ENCODE measurements at places on chromosomes 6 and 20.

GRCh38 chr6:3357678-3358077, 98.9 kb downstream of the PSMG4 start:
- DNase-seq, result no peak

GRCh38 chr20:39943336-39943735, 745.7 kb downstream of the MAFB start:
- DNase-seq, result no peak

- no peak for DNase-seq
These were observed 28.6 kb upstream of the ARFGEF2 start for GRCh38 chr20:48892891-48893290.

GRCh38 chr20:48754292-48754691, 73.5 kb downstream of the PREX1 start:
- no peak for DNase-seq

DNA sequence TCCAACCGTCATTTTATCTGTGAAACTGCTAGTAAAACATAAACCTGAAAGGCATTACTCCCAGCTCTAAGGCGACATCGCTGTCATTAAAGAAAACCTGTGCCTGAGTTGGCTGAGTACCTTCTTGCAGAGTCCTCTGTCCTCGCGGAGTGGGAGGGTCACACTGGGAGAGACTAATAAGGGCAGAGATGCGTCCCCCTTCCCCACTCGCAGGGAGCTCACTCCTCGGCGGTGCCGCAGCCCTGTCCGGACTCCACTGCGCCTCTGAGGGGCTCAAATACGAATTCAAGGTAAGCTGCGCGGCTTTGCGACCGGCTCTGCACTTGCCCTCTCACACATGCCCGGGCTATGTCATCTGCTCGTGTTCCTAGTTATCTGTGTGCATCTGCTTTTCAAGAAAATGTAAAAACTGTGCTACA, at the start of gene COL19A1:
TSS of gene COL19A1 (plus strand) at position 206 of the 419 bp plus-strand sequence. CDS start 13,012 bp downstream, outside the sequence.
- peak; percentile 14 for DNase-seq

DNA sequence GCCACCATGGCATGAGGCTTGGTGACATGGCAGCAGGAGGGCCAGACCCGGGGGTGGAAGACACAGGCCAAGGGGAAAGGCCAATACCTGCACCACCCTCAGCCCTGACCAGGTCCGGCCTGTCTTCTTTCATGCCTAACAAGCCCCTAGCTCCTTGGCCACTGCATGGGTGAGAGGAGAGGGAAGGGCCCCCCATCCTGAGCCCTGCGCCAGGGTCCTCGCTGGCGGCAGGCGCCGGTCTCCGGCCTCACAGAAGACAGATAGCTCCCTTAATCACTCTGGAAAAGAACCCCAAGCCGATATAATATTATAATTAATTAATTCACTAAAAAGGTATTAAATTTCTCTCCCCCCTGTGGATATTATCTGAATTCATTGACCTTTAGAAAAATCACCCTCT, 41.4 kb downstream of the MDFI start:
- no peak for DNase-seq

DNA sequence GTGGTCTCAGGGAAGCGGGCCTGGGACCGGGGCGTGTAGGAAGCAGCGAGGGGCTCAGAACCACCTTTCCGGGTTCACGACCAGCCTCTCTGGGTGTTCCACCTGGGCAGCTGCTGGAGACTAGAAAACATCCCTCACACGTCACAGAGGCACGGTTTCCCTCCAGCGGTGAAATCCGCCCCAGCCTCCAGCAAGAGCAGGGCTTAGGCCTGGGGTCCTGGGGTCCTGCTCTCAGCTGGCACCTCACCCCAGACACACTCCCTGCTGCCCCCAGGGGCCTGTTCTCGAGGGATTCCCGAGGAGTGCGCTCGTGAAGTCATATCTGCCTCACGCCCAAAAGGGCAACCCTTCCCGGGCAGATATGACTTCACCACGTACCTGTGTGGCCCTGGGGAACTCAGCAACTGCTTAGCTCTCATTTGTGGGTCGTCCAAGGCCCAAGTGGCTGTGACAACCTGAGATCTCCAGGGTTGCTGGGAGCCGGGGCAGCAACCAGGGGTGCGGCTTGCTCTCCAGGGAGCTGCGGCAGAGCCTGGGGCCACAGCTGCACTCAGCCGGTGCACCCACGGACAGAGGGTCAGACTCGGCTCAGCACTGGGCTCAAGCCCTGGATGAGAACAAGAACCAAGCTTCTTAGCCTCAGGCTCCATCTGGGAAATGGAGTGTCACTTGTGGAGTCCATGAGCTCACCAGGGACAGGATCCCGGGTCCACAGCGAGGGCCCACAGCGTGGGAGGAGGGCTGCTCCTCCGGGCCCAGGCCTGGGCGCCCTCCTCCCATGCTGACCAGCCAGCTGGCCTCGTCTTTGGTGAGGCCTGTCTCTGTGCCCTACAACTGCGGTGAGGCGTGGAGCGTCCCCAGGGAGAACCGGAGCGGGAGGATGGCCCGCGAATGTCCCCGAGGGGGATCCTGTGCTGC, 661 bp downstream of the FNDC11 start:
- no peak for DNase-seq

DNA sequence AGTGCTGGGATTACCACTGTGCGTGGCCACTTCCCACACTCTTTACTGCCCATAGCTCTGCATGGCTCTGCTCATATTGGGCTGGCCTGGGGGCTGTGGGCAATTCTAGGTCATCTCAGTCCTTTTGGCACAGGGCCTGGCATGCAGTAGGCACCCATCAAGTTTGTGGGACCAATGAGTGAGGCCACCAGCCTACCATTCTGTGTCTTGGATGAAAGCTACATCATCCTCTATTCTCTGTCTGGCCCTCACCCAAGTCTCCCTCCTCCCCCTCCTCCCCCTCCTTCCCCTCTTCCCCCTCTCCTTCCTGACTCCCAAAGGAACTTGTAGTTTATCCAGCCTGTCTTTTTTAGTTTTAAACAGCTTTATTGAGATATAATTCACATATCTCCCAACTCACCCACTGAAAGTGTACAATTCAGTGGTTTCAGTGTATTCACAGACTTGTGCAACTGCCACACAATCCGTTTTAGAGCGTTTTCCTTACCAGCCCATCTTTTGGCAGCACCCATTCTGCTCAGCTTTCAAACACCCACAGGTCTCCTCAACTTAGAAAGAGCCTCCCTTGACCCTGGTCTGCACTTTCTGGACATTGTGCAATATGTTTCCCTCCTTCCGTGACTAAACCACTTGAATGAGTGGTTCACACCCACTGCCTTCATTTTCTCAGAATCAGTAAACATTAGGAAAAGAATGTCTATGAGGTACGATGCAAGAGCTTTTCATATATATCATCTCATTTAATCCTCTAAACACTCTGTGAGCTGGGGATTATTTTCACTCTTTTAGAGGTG, 21.5 kb upstream of the MRPS18A start:
- DNase-seq, result no peak

- DNase-seq, result no peak
These were observed 1285.8 kb upstream of the CITED2 start for GRCh38 chr6:140660295-140660694.

- DNase-seq, result no peak
These were observed 8.5 kb downstream of the TMEM242 start for GRCh38 chr6:157314705-157315321.

GRCh38 chr6:135072753-135073152, 18.1 kb upstream of the HBS1L start:
- DNase-seq, result no peak

GRCh38 chr20:41380551-41381193, 14.1 kb upstream of the EMILIN3 start:
- DNase-seq, result no peak

- DNase-seq, result no peak
These were observed 29.0 kb downstream of the SERPINB1 start for GRCh38 chr6:2812695-2813094.

DNA sequence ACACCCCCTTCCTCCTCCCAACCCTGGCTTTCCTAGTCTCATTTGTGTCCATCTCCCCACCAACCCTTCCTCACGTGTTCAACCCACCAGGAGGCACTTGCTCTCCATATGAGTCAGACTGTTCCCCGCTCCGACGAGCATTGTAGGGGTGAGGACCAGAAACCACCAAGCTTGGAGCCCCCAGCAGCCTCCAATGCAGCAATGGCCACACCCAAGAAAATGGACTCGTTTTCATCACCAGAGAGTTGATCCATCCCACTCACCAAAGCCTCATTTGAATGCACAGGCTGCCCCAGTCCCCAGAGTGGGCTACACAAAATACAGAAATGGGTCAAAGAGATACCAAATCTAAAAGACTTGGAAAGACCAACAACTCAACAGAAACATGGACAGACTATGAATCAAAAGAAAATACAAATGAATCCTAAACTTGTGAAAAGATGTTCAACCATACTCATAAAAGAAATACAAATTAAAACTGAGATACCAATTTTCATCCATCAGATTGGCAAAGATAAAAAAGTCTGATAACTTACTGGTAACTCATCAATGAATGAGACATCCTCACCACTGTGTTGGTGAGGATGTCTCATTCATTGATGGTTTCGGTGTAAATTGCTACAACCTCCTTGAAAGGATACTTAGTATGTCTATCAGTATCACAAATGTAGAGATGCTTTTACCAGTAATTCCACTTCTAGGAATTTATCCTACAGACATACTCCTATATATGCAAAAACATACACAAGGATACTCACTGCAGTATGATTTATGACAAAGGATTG, 68.1 kb downstream of the TRERF1 start:
- no peak for DNase-seq

GRCh38 chr6:137792160-137793033, 74.7 kb upstream of the TNFAIP3 start:
- no peak for DNase-seq

- DNase-seq, result no peak
These were observed 2.5 kb downstream of the RNF182 start for GRCh38 chr6:13927203-13927602.

- DNase-seq, result no peak
These were observed 26.2 kb upstream of the MMP24 start for GRCh38 chr20:35200267-35200666.

DNA sequence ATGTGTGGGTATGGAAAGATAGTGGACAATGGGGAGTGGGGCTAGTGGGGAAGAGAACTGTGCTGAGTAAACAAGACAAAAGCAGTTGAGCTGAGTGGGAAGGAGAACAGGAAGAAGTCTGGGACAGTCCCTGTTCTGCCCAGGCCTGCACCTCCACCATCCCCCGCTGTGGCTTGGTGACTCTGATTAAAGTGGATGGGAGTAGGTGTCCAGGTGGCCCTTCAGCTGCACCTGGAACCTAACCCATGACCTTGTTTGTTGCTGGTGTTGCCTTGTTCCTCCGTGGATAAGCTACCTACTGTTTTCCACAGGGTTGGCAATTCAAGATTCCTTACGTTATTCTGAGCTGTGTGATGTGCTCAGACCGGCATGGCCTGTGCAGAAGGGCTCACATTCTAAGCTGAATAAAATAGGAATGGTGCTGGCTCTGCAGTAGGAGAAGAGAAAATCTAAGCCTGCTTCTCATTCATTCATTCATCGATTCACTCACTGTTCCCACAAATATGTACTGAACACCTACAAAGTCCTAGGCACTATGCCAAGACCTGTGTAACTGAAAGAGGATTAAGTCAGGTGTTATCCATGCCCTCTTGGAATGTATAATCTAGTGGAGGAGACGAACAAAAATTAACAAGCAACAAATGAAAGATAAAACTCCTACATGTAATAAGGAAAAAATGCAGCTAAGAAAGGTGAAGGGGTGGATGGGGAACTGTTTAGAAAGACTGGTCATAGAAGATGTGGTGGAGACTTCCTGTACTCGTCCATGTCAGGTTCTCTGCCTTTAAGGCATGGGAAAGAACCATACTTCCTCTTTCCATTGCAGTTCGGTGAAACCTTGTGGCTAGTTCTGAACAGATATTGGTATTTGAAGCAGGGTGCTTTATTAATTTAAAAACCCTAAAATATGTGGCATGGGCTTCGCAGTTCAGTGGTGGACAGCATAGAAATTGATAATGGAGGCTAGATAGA, 10.1 kb upstream of the CALHM6 start:
- no peak for DNase-seq

DNA sequence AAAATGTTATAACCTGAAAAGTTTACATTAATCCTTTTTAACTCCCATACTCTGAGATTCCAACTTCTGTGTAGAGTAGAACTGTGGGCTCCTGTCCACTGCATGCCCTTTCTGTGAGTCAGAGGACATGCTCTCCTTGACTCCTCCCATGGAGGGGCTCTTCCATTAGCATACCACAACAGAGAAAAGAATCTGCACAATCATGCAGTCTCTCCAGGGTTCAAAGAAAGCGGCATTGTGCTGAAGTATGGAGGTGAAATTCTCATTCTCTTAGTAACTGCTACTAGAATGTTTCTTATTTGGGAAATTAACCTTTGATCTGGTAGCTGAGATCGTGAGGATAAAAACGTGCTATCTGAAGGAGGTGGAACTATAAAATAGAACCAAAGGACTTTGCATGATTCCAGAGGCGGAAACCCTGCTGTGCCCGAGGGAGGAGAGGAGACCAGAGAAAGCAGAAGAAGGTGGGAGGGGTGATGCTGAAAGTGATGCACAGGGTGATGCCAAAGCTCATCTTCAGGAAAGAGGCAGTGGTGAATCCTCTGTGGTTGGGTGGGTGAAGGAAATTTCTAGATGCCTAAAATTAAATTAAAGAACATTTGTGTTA, 202.2 kb upstream of the PCSK2 start:
- DNase-seq, result no peak

GRCh38 chr20:24938498-24938897, 10.6 kb upstream of the CST7 start:
- no peak for DNase-seq

DNA sequence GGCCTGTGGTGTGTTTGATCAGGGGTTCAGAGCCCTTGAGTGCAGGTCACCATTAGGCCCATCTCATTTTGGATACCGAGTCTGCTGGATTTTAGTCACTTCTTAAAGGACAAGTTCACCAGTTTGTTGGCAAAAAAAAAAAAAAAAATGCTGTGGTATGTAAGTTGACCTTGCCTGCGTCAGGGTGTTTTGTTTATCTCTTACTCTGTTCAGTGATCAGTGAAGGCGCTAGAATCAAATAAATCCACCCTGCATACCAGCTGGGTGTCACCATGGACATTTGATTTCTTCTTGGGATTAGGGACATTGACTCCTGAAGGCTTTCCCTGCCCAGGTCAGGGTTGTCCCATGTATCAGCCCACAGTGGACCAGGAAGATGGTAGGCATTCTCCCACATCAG, 6.7 kb downstream of the SMOC2 start:
- no peak for DNase-seq

DNA sequence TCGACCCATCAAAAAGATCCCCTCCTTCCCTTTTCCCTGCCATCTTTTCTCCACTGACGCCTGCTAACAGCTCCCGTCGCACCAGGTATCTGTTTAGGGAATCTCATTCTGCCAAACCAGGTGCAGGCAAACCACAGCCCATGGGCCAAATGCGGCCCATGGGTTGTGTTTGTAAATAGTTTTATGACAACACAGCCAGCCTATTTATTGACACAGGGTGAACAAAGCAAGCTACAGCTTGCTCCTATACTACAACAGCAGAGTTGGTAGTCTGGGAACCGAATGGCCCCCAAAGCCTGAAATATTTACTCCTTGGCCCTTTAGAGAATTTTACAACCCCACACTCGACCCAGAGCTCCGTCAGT, 16.4 kb downstream of the NFATC2 start:
- DNase-seq, result no peak

DNA sequence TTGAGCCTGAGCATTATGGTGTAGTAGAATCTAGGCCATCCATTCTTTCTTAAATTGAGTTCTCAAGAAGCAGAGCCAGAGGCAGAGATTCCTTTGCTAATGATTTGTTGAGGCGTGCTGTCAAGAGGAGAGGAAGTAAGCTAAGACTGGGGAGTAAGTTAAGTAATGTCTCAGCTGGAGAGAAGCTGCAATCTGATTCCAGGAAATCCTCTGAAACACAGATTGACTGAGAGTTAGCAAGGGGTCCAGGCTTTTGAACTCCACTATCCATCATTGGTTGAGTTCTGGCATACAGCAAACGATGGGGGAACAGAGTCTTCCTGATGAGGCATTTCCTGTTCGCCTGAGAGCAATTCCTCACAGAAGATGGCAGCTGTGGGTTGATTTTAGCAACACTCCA, 207.4 kb upstream of the RAB32 start:
- no peak for DNase-seq

Data from GM12892 (cell line).